AG20443 (cell line): ENCODE measurements at places on chromosomes 4 and X.

DNA sequence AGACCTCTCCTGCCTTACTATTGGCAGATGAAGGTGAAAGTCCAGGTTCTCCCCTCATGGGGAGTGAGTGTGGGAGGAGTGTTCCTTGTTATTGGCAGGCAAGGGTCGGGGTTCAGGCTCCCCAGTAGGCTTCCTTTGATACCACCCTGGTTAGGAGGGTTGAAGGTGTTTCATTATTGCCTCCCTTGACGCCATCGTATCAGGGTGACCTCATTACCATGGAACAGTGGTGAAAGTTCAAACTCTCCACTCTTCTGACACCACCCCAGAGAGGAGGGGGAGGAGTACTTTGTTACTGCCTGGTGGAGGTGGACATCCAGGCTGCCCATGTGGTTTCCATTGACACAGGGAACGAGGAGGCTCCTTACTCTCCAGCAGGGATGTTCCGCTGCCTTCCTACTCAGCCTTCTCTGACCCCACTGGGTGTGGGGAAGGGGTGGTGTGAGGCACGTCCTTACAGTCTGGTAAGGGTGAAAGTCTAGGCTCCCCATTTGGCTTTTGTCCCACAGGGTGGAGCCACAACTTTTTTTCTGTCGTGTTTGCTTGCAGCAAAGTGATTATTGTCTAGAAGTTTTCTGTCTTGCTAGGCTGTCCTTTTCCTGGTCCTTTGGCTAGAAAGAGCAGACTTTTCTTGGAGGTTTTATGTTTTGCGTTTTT, 37.2 kb upstream of the USP9X start:
- no peak for DNase-seq

DNA sequence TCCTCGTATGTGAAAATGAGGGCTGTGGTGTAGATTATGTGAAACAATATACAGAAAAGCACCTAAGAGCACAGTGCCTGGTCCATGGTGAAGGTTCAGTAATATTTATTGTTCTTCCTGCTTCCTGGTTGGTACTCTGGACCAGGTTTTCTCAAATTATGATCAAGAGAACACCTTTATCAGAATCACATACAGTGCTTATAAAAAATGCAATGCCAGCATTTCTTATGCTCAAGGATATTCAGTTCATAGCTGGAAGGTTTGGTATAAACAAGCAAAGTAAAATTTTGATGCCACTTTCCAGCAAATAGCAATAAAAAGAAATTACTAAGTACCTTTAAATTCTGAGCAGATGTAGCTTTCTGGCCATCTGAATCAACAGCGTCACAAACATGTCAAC, 1412.4 kb downstream of the RPA4 start:
- no peak for DNase-seq

GRCh38 chr4:137274404-137274803, 257.9 kb downstream of the PCDH18 start:
- DNase-seq, result no peak

- no peak for DNase-seq
Measured at GRCh38 chr4:145132511-145133098, 34.5 kb downstream of the ABCE1 start.

DNA sequence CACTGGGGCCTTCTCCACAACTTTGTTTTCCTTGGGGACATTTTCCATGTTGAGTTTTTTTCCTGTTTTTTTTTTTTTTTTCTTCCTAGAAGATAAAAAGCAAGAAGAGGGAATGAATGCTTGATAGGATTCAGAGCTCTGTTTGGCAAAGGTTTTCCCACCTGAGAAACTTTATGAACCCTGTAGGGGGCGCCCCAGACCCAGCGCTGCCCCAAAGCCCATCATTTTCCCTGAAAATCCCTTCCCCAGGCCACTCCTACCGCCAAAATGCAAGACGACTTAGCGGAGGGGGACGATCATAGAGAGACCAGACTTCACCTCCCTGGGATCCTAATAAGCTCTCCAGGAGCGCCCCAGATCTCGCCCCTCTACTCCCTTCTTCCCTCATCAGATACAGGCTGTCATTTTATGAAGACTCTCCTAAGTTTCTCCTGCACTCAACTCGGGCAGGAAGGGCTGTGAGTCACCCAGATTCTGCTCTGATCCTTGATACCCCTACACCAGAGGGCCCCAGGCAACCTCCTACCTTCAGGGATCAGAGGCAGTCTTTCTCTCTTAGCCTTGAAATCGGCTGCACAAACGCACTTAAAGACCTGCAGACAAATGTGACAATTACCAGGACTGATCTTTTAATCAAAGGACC, 1.4 kb downstream of the BEX5 start:
- DNase-seq, result no peak

DNA sequence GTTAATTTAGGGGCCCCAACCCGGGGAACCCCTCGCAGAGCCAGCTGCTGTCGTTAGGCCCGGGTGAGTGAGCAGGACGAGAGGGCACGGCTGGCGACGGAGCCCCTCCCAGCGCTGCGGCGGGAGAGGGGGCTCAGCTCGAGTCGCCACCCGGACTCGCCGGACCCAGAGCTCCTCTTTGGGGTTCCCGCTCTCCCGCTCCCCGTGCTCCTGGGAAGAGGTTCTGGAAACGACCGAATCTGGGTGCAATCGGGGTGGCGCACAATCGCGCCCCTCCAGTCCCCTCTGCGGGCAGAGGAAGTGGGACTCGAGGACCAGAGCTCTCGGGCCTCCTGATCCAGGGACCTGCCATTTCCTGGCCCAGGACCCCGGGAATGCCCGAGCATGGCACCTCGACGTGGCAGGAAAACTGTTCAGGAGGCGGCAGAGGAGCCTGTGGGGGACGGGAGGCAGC, 37.3 kb upstream of the ARAF start:
- no peak for DNase-seq

GRCh38 chrX:132665676-132666075, 176.8 kb upstream of the MBNL3 start:
- DNase-seq, result no peak

GRCh38 chr4:112923516-112923915, 125.9 kb upstream of the ANK2 start:
- no peak for DNase-seq

DNA sequence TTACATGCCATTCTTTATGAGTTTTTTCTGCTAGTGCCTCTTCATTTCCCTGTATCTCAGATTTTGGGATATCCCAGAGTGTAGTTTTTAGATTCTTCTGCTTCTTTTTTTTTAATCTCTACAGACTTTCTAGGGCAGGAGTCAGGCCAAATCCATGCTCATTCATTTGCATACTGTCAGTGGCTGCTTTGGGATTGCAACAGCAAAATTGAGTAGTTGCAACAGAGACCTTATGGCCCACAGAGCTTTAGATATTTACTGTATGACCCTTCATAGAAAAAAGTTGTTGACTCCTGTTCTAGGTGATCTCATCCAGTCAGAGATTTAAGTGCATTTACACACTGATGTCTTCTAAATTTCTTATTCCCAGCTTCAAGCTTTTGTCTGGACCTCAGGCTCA, 35.3 kb downstream of the ARFIP1 start:
- no peak for DNase-seq

DNA sequence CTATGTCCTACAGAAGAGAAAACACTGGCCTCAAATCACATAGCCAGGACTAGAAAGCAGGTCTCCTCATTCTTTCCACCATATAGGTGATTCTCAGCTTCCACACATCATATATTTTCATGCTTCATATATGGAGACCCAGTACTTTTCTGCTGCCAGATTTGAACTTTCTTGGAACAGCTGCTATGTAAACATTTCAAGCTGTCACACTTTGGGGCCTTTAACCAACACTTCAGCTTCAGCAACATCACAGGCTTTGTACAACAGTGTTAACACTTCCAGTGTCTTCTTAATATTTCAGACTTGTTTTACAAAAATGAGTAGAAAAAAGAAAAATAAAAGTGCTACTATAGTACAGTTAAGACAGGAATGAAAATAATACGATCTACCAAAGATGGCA, 12.6 kb downstream of the SH3RF1 start:
- DNase-seq, result no peak

GRCh38 chrX:3549411-3549911, 164.0 kb downstream of the PRKX start:
- peak; percentile 39 for DNase-seq

DNA sequence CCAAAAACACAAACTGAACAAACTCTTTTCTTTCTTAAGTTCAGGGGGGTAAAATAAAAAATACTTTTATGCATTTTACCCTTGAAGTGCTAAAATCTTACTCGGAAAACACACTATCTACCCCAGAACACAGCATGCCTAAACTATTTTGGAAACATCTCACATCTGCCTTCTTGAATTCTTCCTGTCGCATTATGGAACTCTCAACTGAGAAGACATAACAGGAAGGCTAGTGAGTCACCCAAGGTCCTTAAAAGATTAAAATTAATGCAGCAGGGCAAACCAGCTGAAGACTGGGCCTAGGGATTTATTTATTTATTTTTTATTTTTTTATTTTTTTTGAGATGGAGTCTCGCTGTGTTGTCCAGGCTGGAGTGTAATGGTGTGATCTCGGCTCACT, 208.2 kb downstream of the APBB2 start:
- no peak for DNase-seq

DNA sequence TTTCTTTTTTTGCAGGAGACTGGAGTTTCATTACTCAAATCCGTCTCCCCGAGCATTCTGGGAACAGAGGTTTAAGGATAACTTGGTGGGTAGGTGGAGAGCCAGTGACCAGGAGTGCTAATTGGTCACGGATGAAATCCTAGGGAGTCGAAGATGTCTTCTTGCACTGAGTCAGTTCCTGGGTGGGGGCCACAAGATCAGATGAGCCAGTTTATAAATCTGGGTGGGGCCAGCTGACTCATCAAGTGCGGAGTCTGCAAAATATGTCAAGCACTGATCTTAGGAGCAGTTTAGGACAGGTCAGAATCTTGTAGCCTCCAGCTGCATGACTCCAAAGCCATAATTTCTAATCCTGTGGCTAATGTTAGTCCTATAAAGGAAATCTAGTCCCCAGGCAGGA, 741.3 kb downstream of the PCDH7 start:
- peak; percentile 7 for DNase-seq

GRCh38 chr4:40954088-40954668, 204.4 kb downstream of the NSUN7 start:
- no peak for DNase-seq

DNA sequence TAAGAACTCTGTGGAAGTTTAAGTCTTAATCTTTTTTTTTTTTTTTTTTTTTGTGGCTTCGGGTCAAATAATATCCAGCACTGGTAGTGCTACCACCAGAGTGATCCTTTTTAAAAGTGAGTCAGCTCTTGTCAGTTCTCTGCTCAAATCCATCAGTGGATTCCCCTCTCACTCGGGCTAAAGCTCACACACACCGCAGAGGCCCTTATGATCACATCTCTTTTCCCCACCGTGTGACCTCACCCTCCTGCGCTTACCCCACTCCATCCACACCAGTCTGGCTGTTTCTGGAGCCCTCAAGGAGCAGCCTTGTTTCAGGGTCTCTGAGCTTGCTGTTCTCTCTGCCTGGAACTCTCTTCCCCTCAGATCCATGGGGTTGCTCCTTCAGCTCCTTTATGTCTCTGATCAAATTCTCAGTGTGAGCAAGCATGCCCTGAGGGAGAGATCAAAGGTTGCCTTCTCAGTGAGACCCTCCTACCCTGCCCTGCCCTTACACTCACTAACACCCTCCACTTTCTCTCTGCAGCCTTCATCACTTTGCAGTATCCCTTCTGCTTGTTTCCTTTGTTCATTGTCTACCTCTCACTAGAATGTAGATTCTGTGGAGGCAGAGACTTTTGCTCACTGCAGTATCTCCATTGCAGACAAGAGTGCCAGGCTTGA, 19.8 kb upstream of the BEND4 start:
- DNase-seq, result no peak

GRCh38 chrX:38516196-38516774, 45.1 kb upstream of the TSPAN7 start:
- DNase-seq, result no peak

- no peak for DNase-seq
Measured at GRCh38 chrX:150229481-150229880, 133.6 kb upstream of the MAMLD1 start.

DNA sequence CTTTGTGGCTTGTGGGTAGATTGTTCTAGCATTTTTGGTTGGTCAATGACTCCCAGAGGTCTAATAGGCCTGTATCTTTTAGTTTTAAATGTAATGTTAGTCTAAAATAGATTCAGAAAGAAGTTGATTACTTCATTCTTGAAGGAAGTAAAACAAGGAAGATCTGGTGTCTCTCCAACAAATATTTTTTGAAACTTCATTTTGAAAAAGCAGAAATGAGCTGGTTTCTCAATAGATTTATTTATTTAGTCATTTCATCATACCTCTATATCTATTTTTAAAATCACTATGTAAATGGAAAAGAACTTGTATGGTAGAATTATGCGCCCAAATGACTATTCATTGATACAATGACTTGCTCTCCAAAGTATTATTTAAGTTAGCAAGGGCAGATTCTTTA, 7.2 kb downstream of the HTR2C start:
- DNase-seq, result no peak

GRCh38 chr4:127211650-127212560, 420.9 kb upstream of the INTU start:
- no peak for DNase-seq

- DNase-seq, result peak; percentile 50
Measured at GRCh38 chr4:186700746-186701145, 22.9 kb downstream of the FAT1 start.

GRCh38 chrX:147884958-147885357, 26.8 kb upstream of the FMR1 start:
- no peak for DNase-seq

- no peak for DNase-seq
Measured at GRCh38 chr4:67106861-67107460, 438.3 kb downstream of the CENPC start.

DNA sequence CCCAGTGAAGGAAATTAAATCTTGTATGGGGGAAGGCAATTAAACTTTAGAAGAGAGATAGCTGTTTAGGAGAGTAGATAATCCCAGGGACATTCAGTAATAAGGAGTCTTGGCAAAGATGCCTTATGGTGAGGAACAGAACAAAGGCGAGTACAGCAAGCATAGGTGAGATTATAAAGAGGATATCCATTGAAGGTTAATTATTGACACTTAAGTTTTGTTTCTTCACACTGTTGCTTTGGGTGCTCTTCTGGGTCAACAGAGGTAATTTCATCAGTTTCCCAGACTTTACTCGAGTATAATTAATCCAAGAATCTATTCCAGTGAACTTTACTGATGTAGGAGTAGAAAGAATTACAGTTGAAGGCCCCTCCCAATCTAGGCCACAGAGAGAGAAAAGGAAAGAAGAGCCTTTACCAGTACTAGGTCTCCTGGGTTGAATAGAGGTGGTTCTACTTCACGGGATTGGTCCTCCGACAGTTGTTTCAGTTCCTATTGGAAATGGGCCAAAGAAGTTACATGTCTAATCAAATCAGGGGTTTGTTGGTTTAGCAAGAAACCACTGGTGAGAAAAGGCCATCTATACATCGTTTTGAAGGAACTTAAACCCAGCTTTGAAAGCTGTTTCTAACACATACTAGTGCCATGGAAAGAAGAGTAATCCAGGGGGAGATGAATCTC, 27.2 kb downstream of the EPGN start:
- no peak for DNase-seq

- DNase-seq, result no peak
Measured at GRCh38 chr4:83019794-83020494, 9.3 kb upstream of the LIN54 start.

GRCh38 chr4:113008716-113009115, 40.7 kb upstream of the ANK2 start:
- DNase-seq, result no peak
